Activated CD4-positive, CD25-positive, alpha-beta regulatory T cell (primary cell): ENCODE measurements at places on chromosomes 5 and 9.

DNA sequence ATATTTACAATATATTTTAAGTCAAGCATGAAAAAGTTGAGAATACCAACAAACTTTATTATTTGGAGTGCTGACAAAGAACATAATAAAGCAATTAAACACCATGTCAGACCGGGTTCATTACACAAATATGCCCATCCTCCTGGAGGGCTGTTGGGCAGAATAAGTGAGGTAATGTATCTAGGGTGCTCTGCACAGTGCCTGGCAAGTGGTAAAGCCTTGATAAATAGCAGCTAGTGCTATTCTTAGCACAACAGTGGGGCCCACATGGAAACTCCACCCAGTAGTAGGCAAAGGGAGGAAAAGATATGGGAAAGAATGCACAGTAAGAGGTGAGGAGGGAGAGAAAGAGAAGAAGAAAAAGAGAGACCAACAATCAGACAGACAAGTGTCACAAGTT is 97.7 kb downstream of the SLC1A3 start:
- DNase-seq: no peak

DNA sequence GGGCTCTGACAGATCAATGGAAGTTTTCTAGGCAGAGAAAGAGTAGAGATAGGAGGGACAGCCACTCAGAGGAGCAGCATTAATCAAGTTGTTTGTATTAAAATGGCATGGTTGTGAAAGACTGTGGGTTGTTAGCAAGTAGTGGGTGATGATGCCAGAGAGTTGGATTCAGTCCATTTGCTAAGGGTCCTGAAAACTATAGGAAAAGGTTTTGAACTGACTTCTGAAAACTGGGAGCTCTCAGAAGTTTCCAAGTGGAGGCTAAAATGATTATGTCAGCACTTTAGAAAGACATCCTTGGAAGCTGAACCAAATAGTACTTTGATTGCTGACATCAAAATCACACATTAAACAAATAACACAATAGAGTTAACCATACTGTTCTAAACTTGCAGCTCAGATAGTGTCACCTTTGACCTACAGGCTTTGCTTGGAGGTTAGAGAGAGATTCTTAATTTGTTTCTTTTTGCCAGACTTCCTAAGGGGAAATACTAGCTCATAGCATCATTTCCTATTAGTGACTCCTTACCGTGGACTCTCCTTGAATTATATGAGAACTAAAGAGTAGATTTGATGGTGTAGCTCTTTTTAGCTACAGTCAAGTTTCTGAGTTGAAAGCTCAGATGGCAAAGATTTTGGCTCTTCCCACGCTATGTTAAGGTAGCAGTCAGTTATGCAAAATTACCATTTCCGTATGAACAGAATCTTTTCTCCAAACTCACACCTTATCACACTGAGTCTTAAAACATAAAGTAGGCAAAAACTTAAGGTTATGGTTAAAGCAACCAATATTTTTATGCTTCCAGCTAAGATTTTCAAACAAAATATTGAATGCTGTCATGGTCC is 277.1 kb downstream of the NR3C1 start:
- no peak for DNase-seq

GRCh38 chr5:35205606-35206005 is 24.7 kb downstream of the PRLR start:
- DNase-seq: no peak

DNA sequence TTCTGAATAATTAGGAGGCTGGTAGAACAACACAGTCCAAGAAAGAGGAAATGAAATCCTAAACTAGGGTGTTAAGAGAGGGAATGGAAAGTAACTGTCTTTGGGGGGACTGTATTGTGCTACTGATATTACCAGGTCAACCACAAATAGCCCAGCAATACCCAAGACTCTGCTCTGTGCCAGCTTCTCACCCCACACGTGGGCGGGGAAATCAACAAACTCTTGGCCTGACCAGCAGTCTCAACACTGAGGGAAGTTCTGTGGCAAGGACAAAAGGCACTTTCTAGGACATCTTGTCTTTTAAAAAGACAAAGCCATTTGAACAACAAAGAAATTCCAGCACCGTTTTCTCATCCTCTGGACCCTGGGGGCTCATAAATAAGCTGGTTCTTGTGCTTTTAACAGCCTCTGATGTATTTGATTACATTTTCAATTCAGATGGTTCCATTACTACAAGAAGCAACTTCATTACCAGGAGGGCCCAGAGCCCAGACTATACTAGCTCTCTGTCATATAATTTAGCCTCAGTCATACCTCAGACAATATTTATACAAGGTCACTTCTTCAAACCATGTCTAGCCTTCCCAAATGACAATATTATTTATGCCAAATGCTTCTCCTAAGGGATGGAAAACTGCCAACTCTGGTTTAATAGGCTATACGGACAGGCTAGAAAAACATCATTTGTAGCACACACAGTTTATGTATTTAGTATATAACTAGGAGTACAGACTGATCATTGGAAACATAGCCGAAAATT is 297.8 kb downstream of the CWC27 start:
- DNase-seq: no peak

- DNase-seq: no peak
Measured at GRCh38 chr9:111187376-111187775, 142.6 kb downstream of the OR2K2 start.

DNA sequence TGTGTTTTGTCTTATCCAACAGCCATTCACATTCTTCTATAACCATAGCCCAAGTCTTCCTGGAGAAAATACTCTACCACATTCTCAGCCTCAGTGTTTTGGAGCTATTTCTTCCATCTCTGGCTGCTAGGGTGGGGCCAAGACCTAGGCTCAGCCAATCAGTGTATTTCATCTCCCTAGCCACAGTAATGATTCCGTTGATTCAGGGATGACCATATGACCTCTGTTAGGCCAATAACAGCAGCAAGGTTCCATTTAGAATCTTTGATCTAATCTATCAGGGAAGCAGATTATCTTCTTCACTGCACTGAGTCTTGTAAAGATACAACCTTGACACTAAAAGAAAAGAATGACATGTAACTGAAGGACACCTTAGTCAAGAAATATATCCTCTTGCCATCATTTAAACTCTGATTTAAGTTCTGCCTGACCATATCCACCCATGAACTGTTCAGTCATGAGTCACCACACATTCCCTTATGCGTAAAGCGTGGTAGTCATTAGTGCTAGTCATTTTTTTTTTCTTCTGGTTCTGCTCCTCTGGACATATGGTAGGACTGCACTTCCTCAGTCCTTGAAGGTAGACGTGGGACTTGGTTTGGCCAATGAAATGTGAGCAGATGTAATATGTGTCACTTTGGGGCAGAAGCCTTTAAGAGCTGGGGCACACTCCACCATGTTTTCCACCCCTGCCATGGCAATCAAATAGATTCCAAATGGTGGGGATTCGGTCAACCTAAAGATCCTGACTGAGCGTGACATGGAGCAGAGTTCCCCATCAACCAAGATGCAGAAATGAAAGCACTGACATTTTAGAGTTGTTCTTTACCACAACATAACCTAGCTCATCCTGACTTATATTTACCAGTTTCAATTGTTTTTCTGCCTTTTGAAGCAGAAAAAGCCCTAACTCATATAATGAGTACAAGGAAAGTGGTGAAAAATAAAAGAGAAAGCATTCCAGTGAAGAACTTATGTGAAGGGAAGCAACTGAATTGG is 12.7 kb upstream of the PRELID2 start:
- DNase-seq: no peak

DNA sequence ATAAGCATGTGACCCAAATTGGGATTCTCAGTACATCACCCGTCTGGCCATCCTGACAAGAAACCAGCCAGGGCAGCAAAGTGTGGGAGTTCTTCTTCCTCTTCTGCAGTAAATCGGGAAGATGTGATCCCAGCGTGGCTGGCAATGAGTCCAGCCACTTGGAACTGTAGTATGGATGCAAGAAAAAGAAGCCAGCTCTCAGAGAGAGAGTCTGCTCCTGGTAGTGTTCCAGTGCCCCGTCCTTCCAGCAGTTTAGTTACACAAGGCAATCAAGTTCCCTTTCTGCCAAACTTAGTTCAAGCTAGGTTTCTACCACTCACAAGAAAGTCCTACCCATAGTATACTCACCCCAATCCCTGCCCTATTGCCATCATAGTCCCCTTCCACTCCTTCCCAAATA is 65.6 kb downstream of the CDK5RAP2 start:
- no peak for DNase-seq

DNA sequence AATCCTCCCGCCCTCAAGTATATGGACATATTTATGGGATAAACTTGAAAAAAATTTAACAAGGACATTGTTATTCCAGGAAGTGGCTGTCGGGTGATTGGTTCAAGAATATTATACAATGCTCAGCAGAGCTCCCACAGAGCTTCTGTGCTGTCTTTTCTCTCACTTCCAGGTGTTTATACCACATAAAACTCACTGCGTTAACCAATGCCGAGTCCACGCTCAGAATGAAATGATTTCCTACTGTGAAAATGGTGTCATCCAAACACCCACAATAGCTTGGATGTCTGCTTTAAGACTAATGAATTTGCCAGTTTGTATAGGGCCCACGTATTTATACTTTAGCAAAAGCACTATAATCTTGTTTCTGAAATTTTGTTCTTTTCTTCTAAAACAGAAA is 368.2 kb downstream of the NDUFS4 start:
- DNase-seq: no peak

- no peak for DNase-seq
Measured at GRCh38 chr5:115435065-115435777, 109.4 kb downstream of the FEM1C start.

DNA sequence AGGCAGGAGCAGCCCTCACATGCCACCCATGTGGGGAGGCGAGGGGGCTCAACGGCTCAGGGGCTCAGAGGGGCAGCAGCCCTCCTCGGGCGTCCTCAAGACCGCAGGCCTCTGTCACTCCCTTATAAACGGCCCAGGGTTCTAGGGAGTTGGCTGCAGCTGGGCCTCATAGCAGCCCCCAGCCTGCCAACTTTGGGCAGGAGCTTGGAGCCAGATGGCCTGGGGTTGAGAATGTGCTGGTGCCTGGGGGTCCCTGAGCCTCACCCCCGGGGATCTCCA is 51.0 kb upstream of the RNU6ATAC start:
- no peak for DNase-seq

DNA sequence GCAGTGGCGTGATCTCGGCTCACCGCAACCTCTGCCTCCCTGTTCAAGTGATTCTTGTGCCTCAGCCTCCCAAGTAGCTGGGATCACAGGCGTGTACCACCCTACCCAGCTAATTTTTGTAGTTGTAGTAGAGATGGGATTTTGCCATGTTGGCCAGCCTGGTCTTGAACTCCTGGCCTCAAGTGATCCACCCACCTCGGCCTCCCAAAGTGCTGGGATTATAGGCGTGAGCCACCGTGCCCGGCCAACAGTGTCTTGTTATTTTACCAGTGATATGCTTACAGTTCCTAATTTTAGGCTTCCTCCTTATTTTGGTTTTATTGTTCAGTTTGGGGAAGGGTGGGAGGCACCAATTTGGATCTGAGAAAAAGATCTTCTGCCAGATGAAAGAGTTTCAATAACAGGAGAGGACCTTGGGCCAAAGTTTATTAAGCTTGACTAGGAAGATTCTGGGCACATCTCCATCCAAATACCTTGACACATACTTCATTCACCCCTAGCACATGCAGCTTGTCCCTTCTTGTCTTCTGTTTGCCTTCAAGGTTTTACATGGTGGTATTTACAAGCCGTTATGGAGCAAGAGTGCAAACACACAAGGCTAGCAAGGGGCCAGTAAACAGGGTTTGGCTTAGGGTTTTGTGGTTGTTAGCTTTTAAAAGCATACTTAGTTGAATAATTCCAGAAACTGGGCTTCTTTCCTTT is 168.1 kb upstream of the DMRT1 start:
- DNase-seq: no peak

DNA sequence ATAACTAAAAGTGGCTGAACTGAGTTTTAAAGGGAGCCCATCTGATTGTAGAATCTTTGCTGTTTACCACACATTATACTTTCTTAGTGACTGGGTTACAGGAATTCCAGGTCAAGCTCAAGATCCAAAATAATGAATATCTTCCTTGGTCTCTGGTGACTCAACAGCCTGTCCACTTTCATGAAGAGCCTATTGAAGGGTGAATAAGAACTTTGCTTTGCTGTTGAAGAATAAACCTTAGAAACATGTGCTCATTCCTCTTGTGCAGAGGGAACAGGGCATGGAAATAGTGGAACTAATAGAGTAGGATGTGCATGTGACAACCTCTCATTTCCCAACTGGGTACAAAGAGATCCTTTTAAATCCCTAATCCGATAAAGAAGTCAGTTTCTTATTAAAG is 21.4 kb downstream of the ALDH1A1 start:
- DNase-seq: no peak

DNA sequence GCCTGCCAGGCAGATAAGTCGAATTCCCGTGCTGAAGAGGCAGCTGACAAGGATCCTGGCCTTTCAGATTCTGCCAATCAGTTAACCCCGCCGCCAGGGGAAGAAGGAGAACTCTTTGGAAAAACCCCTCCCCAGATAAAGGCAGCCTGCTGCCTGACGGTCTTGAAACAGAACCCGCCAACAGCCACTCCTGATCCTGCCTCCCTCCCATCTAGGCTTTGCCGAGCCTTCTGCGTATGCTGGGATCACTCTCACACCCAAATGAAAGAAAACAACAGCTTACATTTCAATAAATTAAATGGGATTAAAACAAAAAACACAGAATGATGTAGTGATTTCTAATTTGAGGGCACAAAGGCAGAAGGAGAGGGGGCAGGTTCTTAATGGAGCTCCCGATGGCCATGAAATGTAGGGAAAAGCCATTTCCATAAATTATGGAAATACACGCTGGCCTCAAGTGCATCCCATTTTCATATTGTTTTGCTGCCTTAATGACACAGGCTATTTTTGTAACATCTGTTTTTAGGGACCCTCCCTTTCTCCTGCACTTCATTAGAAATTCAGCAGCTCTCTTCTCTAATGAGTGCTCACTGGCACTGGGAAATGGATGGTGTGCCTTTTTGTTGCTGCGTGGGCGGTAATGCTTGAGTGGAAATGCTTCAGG is 319.1 kb downstream of the MED10 start:
- no peak for DNase-seq
